ENCODE measurements at places on chromosomes 2 and 18.

DNA sequence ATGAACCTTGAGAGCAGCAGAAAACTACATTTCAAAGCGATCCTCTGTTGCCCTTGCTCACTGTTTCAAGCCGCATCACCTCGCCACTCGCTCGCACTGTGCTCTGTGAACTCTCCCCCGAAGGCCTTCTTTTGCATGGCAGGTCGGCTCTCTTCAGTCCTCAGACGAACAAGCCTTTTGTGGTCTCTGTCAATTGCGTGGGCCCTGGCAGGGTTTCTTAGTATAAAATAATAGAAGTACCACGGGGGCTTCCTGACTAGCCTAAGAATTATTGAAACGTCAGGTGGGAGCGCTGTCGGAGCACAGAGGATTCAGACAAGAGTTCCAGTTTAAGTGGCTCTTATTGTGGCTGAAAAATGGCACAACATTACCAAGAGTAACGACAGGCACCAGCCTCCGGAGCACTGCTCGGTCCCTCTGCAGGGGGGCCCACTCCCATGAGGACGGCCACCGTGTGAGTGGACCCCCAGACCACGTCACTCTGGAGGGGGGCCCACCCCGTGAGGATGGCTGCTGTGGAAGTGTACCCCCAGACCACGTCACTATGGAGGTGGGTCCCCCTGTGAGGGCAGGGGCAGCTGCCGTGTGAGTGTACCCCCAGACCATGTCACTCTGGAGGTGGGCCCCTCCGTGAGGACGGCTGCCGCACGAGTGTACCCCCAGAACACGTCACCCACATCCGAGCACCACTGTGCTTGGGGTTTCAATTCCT is 237.7 kb downstream of the HDAC4 start:
- DNase-seq: no peak

DNA sequence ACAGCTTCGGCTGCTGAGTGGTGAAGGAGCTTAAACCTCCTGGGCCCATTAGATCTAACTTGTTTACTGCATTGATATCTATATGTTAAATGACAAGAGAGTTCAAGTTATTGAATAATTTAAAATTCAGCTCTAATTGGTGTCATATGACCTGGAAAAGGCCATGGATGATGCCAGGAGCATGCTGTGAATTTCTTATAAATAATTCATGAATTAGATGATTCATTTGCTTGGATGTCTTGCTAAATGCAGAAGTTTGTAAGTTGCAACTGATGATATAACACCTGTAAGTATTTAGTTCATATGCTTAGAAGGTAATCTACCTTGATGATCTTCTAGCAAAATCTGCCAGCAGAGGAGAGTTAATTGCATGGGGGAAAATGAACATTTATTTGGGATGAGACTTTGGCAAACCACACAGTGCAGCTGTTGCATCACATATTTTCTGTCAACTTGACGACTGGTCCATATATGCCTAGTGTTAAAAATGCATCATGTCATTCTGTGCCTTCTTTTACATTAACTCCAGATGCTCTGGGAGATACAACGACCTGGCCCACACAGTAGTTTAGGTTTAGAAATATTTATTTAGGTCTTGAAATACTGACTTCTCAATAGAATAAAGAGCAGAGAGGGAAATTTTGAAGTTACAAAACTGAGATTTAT is 226.3 kb downstream of the KIAA1328 start:
- no peak for DNase-seq

- no peak for DNase-seq
Measured at GRCh38 chr18:78915446-78916008, 64.1 kb upstream of the SALL3 start.

GRCh38 chr2:25521665-25522387 is 151.6 kb downstream of the DTNB start:
- peak; percentile 75 for DNase-seq

GRCh38 chr2:239668042-239668441 is 267.2 kb upstream of the HDAC4 start:
- no peak for DNase-seq

GRCh38 chr2:25819597-25820039 is 58.7 kb downstream of the ASXL2 start:
- no peak for DNase-seq

DNA sequence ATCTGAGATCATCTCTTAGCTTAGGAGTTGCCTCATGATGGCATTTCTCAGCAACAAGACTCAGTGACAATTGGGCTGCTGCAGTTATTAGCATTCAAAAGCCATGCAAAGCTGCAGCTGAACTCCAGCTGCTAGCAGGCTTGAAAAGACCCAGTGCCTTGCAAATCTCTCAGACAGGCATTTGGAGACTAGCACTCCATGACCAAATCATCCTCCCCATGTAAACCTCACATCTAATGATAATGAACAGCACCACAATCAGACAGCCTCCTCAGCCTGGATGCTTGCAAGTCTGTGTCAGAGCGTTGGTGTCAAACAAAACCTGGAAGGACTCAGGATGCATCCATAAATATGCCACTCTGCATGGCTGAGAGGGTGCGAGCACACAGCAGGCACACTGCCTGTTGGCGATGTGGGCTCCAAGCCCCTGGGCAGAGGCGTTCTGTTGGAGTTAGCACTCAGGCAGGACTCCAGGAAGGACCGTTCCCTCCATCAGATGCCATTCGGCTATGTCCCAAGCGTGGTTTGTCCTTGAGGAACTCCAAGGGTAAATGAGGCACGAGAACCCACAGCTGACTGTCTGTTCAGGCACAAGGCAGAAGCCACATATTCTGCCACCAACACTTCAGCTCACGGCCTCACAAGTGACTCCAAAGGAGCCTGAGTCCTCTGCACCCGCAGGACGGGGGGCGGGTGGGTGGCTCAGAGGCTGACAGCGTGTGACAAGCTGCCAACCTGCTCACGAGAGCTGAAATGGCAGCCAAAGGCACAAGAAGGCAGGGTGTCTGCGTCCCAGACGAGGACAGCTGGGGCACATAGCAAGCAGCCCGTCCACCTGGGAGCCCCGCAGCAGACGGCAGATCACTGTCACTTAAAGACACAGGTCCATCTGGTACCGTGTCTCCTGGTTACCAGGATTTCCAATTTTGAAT is 183.8 kb downstream of the MYT1L start:
- no peak for DNase-seq

Measured in astrocyte of the spinal cord (primary cell).